ENCODE measurements at places on chromosomes 3 and 15.

- DNase-seq = no peak
These were observed 503.9 kb downstream of the OCA2 start for GRCh38 chr15:27595211-27595610.

GRCh38 chr15:100934166-100934565 lies 15.0 kb downstream of the LRRK1 start:
- DNase-seq = no peak

- no peak for DNase-seq
These were observed 210.2 kb downstream of the TLE3 start for GRCh38 chr15:69887553-69887952.

- no peak for DNase-seq
These were observed 263.3 kb downstream of the ABHD5 start for GRCh38 chr3:43953814-43954692.

- DNase-seq = no peak
These were observed 26.9 kb upstream of the GOLGA8B start for GRCh38 chr15:34610354-34610753.

GRCh38 chr3:158773845-158774830 lies 27.7 kb upstream of the MFSD1 start:
- no peak for DNase-seq

- peak; percentile 37 for DNase-seq
These were observed 20.3 kb upstream of the ALAS1 start for GRCh38 chr3:52177701-52178042.

GRCh38 chr3:114427285-114428043 lies 133.6 kb downstream of the TIGIT start:
- DNase-seq = no peak

DNA sequence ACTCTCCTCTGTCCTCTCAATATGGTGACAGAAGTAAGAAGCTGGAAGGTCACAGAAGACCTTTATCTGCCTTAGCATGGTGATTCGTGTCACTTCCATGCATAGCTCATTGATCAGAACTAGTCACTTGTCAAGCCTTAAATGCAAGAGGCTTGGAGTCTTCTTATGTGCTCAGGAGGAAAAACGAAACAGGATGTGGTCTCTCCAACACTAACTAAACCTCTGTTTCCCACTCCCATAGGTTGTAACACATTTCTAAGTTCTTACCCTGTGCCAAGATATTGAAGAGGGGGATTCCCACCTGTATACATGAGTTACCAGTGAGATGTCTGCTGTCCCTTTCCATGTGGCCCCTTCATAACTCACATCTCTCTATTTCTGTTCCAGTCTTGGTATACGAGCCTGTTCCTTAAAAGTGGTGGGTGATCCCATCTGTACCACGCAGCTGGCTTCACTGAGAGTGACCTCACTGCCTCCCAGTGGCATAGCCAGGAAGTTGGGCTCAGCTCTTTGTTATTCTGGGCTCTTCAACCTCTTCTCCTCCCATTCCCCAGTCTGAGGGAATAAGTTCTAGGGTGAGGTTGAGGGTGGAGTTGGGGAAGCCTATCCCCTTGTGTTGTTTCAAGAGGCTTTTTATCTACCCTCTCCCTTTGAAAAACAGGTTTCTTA lies 203.2 kb upstream of the PPP2R3A start:
- DNase-seq = no peak

DNA sequence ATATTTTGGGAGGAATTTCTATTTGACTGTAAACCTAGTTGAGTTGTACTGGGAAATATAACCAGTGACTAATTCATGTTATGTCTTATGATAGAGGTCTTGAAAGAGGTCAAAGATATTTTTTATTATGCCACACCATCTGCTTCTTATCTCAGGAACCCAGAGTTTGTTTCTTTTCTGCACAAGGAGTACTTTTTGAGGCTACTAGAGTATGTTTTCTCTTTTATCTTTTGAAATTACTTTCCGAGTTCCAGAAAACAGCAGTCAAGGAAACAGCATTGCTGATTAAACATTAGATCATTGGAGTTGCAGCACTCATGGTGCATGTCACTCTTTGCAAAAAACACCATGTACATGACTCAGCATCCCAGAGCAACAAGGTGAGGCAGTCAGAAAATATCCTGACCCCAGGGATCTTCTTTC lies 645.8 kb upstream of the NR2F2 start:
- no peak for DNase-seq

- DNase-seq = peak; percentile 57
These were observed 103.1 kb downstream of the LRRK1 start for GRCh38 chr15:101022306-101022705.

- no peak for DNase-seq
These were observed 32.0 kb upstream of the BOC start for GRCh38 chr3:113179235-113179824.

- DNase-seq = no peak
These were observed 39.6 kb downstream of the DPH6 start for GRCh38 chr15:35506272-35506870.

DNA sequence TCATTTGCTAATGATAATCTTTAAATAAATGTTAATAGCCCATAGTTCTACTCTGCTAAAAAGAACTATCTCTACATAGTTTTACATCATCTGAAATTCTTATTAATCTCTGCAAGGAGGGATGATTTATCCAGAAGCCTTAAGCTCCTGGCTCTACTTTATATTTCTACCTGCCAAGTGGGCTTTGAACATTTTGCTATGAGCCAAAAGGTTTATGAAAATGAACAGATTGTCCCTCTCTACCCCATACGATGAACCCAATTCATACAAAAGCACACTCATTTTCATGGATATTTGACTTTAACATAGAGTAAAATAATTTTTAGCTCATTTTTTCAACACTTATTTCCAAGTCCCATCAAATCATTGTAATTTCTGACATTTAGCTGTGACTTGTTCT lies 611.0 kb downstream of the NSUN3 start:
- no peak for DNase-seq

GRCh38 chr3:58874248-58874741 lies 175.5 kb downstream of the CFAP20DC start:
- no peak for DNase-seq

- no peak for DNase-seq
These were observed 467 bp downstream of the PIF1 start for GRCh38 chr15:64824929-64825430.

- DNase-seq = no peak
These were observed 92.8 kb upstream of the BCL6 start for GRCh38 chr3:187838016-187838540.

- DNase-seq = no peak
These were observed 7.1 kb upstream of the HDAC11 start for GRCh38 chr3:13473020-13473419.

- DNase-seq = no peak
These were observed 44.1 kb downstream of the CLDN18 start for GRCh38 chr3:138054057-138054456.

- no peak for DNase-seq
These were observed 106.3 kb upstream of the RNU6-1 start for GRCh38 chr15:67945951-67946700.

GRCh38 chr15:99393641-99394040 lies 142.4 kb downstream of the LRRC28 start:
- no peak for DNase-seq

GRCh38 chr15:79593119-79593869 lies 161.2 kb downstream of the MINAR1 start:
- no peak for DNase-seq

- no peak for DNase-seq
These were observed 487 bp downstream of the ITIH4 start for GRCh38 chr3:52829906-52830463.

DNA sequence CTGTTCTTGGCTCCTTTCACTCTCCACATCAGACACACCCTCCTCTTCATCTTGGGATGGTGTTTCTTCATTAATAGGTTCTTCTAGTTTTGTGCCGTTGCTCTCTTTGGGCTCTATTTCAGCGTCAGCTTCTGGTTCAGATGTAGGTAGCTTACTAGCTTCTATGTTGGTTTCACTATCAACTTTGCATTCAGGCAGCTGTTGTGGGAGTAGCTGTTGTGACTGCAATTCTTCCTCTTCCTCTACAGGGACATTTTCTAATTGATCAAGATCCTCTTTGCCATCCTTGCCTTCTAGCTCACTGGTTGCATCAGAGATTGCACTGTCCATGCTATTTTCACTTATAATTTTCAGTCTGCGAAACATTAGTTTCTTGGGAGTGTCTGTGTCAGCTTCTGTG lies 80.1 kb downstream of the SETD2 start:
- DNase-seq = no peak

DNA sequence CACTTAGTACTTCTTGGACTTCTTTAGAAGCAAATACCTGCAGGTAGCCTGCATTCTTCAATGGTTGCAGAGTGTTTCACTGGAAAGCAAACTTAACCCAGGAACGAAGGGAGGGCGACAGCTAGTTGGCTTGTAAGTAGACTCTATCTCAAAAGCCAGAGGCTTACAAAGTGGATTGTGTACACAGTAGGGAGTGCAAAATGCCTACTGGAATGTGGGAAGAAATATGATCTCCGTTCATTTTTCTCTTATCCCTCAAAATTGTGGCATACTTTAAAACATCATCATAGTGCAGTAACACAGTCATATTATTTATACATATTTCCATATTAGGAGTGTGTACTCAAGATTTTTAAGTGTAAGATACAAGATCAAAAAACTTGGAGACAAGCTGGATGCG lies 155.7 kb downstream of the LIPC start:
- DNase-seq = no peak

GRCh38 chr3:147773116-147773630 lies 364.0 kb downstream of the ZIC1 start:
- no peak for DNase-seq

DNA sequence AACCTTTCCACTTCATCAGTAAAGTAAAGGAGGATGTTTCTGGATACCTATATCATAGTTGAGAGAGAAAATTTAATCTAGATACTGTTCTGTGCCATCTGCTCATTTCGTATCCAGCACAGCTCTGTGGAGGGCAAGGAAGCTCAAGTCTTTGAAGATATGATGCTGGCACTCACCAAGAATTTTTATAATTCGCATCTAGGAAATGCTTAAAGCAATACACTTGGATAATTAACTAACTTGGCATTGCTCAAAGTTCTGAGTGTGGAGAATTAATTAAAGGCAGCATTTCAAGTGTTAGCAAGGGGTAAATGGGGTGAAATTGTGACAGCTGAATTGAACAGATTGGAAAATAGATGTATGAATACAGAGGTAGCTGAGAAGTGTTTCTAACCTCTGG lies 213.2 kb downstream of the KCNMB2 start:
- no peak for DNase-seq

GRCh38 chr3:98766924-98767323 lies 3.8 kb downstream of the ST3GAL6 start:
- no peak for DNase-seq

DNA sequence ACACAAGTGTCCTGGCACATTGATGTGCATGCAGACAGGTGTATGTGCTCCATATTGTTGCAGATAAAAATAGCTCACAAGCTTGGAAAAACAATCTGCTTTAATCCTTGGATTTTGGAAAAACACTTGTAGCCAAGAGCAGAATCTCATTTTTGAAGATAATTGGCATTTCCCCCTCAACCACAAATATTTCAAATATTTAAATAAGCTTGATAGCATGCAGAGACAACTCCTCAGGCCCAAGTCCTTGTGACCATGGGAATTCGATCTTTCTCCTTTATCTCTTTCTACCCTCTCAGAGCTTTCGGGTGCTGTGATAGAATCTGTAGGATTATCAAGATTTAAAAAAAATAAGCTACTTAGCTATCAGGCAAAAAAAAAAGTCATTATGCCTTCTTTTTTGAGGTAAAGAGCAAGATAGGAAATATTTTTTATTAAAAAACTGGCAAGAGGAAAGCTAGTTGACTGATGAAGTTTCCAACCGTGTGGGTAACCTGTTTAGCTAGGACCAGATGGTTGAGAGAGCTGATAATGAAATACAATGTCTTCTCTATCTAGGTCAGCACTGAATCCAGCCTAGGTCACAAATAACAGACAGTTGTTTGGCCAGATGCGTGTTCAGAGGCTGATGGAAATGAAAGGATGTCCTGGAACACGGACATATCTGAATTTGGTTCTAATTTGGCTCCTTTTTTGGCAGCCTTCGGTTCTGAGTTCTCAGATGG lies 54.9 kb upstream of the SNRK start:
- no peak for DNase-seq

DNA sequence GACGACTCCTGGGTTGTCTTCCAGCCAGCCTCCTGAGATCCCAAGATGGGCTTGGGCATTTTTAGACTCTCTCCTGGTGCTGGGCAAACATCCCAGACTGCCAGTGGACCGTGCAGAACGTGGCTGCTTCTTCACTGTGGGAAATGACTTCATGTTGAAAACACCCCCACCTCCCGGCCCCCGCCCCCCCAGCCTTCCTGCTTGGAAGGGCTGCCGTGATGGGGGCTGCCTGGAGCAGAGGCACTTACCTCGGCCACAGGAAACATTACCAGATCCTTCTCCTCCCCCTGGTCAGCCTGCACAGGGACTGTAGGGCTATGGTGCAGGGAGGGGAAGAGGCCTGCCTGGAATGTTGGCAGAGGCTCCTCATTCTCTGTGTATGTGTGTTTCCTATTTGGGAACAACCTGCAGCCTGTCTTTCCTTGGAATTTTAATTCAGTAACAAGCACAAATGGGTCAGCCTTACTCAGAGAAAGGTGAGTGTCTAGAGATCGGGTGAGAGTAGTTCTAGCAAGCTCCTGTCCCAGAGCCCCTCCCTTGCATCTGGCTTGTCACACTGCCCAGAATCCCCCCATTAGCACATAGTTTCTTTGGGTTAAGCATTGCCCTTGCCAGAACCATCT lies 90.8 kb downstream of the ANP32A start:
- DNase-seq = no peak

- DNase-seq = no peak
These were observed 16.2 kb downstream of the IGDCC4 start for GRCh38 chr15:65406424-65407000.
